ENCODE measurements at places on chromosomes 16 and 17.

DNA sequence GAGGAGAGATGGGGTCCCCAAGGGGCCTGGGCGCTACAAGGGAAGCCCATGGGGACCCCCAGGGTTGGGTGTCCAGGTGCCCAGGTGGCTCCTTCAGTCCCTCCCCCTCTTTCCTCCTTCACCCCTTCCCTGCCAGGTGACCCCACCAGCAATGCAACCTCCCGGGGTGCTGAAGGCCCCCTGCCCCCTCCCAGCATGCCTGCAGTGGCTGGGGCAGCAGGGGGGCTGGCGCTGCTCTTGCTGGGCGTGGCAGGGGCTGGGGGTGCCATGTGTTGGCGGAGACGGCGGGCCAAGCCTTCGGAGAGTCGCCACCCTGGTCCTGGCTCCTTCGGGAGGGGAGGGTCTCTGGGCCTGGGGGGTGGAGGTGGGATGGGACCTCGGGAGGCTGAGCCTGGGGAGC lies 4.0 kb downstream of the EFNB3 start:
- DNase-seq, result no peak

- peak; percentile 87 for DNase-seq
Measured at GRCh38 chr17:35540589-35541404, 3.3 kb upstream of the SLFN12L start.

DNA sequence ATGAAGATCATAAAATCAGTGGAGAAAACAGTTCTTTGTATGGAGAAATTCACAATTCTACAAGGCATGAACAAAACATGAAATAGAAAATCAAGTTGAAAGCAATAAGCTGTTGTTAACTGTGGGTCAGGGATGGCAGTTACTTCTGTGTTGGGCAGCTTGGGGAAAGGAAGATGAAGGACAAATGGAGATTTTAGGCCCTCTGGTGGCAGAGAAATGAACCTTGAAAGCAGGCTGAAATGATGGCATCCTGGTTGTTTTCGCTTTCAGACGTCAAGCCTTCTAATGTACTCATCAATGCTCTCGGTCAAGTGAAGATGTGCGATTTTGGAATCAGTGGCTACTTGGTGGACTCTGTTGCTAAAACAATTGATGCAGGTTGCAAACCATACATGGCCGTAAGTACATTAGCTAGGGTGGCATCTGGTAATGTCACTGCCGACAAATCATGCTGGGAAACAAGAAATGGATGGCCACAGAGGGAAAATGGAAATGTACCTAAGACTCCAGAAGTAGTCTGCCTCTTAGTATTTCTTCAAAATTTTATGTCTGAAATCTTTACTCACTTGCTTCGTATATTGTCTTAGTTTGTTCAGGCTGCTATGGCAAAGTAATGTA lies 108.9 kb downstream of the MAP2K6 start:
- DNase-seq, result peak; percentile 53

DNA sequence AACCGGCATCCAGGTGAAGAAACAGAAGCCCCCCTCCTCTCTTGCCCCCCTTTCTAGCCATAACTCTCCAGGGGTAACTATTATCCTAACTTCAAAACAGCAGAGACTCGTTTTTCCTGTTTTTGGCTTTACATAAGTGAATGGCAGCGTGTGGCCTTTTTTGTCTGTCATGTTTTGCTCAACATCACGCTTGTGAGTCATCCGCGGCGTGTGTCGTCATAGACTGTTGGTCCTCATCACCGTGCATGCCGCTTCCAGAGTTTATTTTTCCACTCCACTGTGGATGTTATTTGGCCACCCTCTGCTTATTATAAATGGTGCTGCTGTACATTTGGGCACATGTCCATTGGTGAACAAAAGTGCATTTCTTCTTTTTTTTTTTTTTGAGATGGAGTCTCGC lies 52.6 kb downstream of the ERN1 start:
- DNase-seq, result no peak

GRCh38 chr17:36944553-36944952 lies 4.2 kb upstream of the AATF start:
- no peak for DNase-seq

- DNase-seq, result no peak
Measured at GRCh38 chr17:52283872-52284271, 125.4 kb upstream of the CA10 start.

GRCh38 chr17:17411692-17412091 lies 65.1 kb upstream of the MED9 start:
- no peak for DNase-seq

DNA sequence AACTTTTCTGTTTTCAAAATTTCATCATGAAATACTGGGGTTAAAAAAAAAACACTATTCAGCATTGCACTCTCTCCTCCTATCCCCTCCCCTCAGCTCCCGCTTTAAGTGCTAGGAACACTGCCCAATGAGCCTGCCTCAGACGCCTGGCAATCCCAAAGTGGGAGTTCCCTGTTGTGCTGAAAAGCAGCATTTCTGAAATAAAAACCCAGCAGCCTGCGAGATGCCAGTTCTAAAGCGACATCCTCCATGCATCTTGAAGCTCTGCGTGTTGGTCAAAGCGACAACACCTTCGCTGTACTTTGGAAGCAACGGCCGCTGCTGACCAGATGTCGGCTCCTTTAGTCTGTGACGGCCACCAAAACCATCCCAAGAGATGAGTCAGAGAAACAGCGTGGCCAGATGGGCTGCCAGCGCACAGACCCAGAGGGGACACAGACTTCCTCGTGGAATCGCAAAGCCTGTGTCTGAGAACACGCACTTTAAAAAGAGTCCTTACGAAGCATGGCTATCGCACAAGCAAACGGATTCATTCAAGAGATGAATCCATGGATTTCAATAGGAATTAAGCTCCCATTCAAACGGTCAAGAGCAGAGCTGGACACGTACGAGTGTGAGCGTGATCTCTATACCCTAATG lies 32.8 kb downstream of the FBXO31 start:
- DNase-seq, result no peak

DNA sequence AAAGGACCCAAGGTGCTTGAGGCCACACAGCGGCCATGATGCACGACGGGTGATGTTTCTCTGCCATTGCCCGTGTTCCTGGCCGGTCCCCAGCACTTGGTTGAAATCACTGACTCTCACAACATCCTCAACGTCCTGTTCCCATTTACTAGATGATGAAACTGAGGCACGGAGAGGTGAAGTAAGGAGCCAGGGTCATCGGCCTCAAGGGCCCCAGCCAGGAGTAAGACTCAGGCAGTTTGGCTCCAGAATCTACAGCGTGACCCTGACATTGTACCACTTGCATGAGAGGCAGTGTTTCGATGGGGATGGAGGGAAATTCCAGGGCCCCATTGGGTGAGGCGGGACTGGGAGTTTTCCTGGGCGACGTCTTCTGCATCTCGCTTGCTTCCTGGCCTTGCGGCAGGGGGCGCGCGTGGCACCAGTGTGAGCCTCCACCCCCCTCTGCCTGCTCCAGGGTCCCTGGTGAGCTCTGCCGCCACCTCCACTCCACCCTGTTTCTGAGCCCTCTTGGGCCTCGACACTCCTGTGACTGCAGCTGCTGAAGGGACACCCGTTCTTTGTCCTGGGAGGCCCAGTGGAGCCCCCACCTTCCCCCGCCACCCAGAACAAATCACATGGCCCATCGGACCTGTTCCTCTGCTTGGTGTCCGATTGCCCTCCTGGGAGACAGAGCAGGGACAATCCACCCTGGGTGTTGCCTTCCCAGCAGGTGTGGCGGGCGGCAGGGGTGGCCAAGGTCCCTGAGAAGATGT lies 133.0 kb upstream of the GSE1 start:
- DNase-seq, result no peak

DNA sequence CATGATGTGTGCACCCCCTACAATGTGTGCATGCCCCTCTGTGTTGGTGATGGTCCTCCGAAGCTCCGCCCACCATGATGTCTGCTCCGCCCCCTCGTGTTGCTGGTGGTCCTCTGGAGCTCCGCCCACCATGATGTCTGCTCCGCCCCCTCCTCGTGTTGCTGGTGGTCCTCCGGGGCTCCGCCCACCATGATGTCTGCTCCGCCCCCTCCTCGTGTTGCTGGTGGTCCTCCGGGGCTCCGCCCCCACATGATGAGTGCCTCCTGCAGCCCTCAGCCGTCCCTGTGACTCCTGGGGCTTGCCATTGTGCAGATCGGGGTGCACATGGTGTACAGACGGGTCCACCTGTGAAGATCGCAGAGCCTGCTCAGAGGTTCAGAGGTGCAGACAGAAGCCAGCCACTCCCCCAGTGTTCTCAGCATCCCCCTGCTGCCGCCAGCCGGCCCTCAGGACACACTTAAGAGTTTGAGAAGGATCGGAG lies 129.1 kb upstream of the CHMP6 start:
- no peak for DNase-seq

DNA sequence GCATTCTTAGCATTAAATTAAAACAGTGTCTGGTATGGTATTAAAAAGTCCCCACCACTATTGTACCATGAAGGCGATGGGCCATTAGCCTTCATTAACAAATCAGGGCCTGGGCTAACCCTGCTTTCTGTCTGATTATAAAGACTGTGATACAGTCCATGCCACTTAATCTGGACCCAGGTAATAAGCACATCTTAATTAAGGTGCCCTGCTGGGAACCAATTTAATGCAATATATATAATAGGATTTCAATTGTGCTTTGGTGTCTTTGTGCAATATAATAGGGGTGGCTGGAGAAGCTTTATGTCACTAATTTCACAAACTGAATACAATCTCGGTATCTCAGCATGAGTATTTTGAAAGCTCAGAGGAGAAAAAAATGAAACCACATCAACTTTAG lies 64.4 kb upstream of the CDH8 start:
- DNase-seq, result no peak

DNA sequence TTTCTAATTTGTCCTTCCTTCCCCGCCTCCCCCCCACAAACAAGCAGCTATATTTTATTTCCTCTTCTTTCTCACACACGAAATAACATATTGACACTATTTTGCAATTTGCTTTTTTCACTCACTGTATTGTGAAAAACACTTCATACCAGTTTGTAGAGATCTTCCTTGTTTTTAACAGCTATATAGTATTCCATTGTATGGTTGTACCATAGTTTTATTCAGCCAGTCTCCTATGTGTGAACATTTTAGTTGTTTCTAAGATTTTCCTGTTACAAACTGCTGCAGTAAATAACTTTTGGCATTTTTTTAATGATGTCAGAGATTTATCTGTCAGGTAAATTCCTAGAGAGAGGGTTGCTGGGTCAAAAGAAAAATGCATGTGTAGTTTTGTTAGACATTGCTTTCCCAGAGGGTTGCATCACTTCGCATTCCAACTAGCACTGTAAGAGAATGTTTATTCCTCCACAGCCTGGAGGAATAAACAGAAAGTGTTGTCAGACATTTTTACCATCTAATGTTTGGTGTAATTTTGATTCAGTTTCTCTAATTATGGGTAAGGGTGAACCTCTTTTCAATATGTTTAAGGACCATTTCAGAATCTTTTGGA lies 101.2 kb downstream of the MRTFB start:
- DNase-seq, result no peak

- DNase-seq, result no peak
Measured at GRCh38 chr16:77227745-77228144, 28.5 kb downstream of the SYCE1L start.

GRCh38 chr16:23757937-23758619 lies 3.3 kb downstream of the CHP2 start:
- no peak for DNase-seq

- no peak for DNase-seq
Measured at GRCh38 chr17:77456951-77457548, 316.3 kb downstream of the SEC14L1 start.

DNA sequence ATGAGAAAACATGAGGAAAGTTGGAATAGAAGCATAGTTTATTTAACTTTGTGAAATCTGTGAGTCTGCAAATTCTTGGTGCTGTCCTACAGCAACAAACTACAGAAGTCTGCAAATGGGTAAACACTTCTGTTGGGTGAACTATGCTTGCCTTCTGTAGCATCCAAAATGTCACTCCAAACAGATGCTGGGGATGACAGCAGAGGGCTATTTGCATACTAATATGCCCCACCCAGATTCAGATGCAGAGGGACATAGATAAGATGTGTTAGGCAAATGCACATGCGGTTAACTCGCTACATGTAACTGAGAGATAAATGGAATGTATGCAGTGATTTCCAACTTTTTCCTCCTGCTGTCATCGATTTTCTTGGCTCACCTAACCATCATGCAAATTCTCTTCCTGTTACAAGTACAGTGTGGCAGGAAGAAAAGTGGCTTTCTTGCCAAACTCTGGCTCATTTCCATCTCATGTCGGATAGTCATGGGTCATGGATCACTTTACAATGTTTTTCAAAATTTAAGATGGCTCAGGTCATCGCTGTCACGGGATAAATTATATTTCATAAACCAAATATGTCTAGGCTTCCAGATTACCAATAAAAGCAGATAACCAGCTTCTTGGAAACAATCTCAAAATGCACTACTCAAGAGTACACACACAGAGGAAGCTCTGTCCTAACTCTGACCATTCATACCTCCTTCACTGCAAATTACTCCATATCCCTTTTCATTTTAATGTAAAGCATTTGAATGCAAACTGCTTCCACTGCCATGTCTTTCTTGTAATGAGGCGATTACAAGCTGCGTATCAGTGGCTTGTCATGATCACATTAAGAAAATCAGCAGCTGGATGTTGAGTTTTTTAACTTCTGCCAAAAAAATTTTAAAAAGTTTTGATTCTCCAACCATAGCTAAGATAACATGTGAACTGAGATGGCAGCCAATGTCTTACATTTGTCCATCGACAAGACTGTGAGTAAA lies 47.7 kb downstream of the ADAMTS18 start:
- DNase-seq, result peak; percentile 9
